ENCODE measurements at places on chromosomes 13 and 19. TPM values are rescaled to one million over a fixed set of nuclear protein-coding genes. Genes with fewer than 3 reads are reported as not detected.

The SGCG gene
- polyA plus RNA-seq, result 0.21 TPM

The GADD45B gene
- polyA plus RNA-seq, result 249 TPM

The ENOX1 gene
- 0.19 TPM for polyA plus RNA-seq

GRCh38 chr13:104816726-104817125 lies 1718.7 kb downstream of the EFNB2 start:
- no peak overlapping the region for H3K27ac ChIP-seq
- H3K4me3 ChIP-seq, result no peak overlapping the region
- H3K36me3 ChIP-seq, result no peaks in the 10 kb centered on the region

- H3K4me1 ChIP-seq, result no peaks in the 10 kb centered on the region
- DNase-seq, result no peak
- no peak overlapping the region for H3K4me3 ChIP-seq
- no peaks in the 10 kb centered on the region for H3K27me3 ChIP-seq
- H3K27ac ChIP-seq, result no peak overlapping the region
Measured at GRCh38 chr19:17255150-17255621, 9.4 kb downstream of the USHBP1 start.

DNA sequence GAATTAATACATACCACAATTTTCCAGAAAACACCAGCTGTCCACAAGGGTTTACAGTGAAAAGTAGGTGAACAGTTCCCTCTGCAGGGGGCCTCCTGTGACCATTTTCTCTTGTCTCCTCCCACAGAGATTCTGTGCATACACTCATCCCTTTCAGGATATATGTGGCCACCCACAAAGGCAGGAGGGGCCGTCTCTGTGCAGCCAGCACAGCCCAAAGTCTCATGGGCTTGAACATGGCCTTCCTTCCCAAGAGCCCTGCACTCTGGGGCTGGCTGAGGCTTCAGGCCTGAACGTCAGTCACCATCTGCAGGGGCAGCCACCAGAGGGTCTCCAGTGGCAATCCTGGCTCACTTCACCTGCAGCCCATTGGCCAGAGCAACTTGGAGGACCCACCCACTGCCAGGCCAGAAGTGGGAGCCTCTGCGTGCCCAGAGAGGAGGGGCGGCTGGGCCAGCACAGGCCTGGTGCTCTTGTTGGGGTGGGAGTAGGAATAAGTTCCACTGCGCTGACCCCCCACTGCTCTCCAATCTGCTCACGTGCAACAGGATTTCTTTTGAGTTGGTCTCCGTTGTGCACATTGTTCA lies 25.1 kb downstream of the TMEM161A start:
- no peaks in the 10 kb centered on the region for H3K36me3 ChIP-seq
- H3K4me3 ChIP-seq, result no peak overlapping the region
- DNase-seq, result no peak
- H3K27me3 ChIP-seq, result no peaks in the 10 kb centered on the region

The CYP4F8 gene
- polyA plus RNA-seq, result not detected
